ENCODE measurements at places on chromosomes 3 and 15. TPM values are rescaled to one million over a fixed set of nuclear protein-coding genes. Genes with fewer than 3 reads are reported as not detected.

The CSPG4 gene
- not detected for total RNA-seq

The C3orf18 gene
- 2.6 TPM for total RNA-seq

The CLDN16 gene
- not detected for total RNA-seq

The IL5RA gene
- not detected for total RNA-seq

The CISH gene
- total RNA-seq: 2.5 TPM

The COL7A1 gene
- 1.9 TPM for total RNA-seq

The FAM174B gene
- 30.2 TPM for total RNA-seq

All from endothelial cell of umbilical vein (primary cell).